ENCODE measurements at places on chromosomes 5 and 9.

DNA sequence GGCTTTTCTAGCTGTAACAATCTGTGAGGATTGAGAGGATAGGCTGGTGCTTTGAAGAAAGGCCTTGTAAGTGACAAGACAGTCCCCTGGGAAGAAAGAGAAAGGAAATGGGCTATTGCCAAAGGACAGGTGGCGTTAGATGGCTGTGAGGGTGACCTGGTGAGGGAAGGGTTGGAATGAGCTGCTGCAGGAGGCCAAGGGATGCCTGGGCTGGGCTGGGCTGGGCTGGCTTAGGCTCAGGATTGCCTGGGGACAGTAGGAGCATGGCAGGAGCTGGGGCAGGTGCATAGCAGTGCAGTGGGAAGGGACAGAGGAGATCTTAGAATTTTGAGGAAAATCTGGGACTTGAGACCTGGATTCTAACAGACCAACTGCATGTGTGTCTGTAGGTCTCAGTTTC, 9.7 kb upstream of the MYOZ3 start:
- DNase-seq, result no peak

DNA sequence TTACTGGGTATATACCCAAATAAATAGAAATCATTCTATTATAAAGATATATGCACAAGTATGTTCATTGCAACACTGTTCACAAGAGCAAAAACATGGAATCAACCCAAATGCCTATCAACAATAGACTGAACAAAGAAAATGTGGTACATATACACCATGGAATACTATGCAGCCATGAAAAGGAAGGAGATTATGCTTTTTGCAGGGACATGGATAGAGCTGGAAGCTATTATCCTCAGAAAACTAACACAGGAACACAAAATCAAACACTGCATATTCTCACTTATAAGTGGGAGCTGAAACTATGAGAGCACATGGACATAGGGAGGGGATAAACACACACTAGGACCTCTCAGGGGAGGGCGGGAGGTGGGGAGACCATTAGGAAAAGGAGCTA, 298.4 kb upstream of the CDH9 start:
- no peak for DNase-seq

DNA sequence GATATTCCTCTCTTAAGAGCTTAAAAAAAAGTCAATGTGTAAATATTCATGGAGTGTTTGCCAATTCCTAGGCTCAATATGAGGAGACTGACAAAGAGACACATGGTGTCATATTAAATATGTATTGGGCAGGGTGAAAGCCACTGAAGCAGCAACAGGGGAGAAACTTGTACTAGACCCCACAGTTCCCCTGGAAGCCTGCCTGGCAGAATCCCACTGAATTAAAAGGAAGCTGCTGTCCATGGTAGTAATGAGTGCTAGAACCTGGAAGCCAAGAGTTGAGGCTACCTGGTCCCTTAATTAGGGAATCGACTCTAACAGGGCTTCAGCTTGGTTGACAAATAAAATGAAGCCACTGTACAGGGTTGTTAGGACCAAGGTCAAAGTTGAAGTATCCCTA, 129.4 kb upstream of the GPR151 start:
- DNase-seq, result no peak

GRCh38 chr5:72917371-72917776, 38.5 kb upstream of the FCHO2 start:
- no peak for DNase-seq

- no peak for DNase-seq
These were observed 115.3 kb upstream of the VLDLR start for GRCh38 chr9:2506321-2506720.

DNA sequence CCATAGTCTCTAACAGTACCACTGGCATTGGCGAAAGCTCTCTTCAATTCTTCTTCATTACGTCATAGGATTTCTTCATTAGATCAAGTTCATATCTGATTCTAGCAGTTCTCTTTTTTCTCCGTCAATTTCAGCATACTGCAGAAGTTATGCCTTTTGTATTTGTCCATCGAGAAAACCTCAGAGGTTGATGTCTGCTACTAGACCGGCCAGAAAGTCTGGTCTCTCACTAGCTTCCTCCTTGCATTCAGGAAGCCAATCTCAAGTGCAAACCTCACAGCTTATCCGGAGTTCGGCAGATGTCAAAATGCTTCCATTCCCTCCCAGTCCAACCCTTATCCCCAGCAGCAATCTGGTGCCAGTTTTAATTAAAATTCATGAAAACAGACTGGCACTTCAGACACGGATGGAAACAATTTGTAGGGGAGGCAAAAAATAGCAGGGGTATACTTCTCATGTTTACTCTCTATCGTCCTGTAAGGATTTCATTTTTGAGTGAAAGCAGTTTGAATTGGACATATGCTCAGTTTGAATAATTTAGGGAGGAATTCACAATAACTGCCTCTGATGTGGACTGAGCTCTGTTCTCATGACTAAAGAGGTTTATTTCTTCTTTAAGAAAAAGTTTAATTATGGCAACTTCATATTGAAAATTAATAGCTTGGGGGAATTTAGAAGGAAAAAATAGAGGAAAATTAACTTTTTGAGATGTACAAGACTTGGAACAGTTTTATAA, 56.4 kb upstream of the TMC1 start:
- no peak for DNase-seq

- no peak for DNase-seq
These were observed 1045.8 kb upstream of the DMAC1 start for GRCh38 chr9:8845376-8845775.

DNA sequence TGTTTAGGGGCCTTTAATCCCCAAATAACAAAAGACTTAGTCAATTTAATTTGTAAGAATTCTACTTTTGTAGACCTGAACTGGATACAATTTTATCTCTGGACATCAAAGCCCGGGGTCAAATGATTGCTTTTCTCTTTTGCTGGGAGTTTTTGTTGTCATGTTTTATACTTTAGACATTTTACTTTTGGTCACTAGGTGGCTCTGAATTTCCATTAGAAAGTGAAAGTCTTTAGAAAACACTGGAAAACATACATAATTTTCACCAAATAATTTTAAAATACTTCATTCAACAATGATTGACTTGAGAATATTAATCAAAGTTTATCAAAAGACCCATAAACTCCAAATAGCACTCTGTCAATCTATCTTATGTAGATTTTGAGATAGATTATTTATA, 2.8 kb upstream of the PCA3 start:
- DNase-seq, result no peak

DNA sequence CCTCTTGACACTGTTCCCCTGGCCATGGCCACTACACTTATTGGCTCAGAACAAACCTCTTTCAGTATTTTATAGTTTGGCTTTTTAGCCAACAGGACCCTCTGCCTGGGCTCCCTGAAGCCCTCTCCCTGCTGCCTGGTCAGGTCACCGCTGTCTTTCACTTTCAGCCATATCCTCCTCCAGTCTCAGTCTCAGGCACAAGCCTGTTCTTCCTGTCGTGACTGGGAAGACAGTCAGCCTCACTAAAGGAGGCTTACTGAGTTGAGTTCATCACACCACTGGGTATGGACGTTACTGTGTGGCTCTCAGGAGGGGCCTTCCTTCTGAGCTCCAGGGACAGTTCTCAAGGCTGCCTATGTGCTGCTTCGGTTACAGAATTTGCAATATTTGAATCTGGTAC, 2.0 kb downstream of the QSOX2 start:
- DNase-seq, result no peak

GRCh38 chr5:72149742-72150141, 42.5 kb downstream of the MAP1B start:
- no peak for DNase-seq

GRCh38 chr5:76620166-76620565, 3.0 kb downstream of the F2RL2 start:
- no peak for DNase-seq

- DNase-seq, result no peak
These were observed 42.2 kb downstream of the BAAT start for GRCh38 chr9:101342595-101342994.

GRCh38 chr5:68246802-68247201, 31.2 kb downstream of the PIK3R1 start:
- no peak for DNase-seq

DNA sequence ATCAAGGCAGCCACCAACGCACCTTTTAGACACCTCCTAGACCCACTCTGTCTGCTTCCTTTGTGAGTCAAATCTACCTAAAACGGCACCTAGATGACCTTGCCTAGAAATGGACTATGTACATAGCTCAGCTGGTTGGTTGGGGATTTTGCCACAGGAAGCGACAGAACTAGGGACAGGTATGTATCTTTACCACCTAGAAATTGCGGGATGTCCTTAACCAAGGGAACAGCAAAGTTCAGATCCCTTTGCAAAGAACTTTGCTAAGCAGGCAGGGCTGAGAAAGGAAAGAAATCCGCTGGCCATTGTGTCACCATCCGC, 2.0 kb upstream of the ENC1 start:
- DNase-seq, result no peak

GRCh38 chr5:14587150-14587549, 5.6 kb downstream of the OTULINL start:
- no peak for DNase-seq
